COR-L47 (cell line): ENCODE measurements at places on chromosomes 11 and 22.

DNA sequence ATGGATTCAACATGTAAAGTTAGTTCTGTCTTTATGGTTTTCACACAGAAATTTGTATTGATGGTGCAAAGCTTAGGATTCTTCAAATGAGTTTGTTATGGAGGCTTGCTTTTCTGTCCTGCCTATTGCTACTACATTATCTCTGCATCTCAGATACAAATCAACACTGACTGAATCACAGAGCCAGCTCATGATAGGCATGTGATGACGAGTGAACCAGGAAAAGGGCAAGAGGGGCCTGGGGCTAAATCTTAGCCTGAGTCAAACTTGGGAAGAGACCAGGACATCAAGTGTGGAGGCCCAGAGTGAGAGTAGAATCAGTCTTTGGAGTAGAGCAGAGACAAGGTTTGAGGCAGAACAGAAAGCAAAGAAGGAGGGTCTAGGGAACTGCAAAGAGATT is 107.1 kb upstream of the CD44 start:
- no peak for DNase-seq

DNA sequence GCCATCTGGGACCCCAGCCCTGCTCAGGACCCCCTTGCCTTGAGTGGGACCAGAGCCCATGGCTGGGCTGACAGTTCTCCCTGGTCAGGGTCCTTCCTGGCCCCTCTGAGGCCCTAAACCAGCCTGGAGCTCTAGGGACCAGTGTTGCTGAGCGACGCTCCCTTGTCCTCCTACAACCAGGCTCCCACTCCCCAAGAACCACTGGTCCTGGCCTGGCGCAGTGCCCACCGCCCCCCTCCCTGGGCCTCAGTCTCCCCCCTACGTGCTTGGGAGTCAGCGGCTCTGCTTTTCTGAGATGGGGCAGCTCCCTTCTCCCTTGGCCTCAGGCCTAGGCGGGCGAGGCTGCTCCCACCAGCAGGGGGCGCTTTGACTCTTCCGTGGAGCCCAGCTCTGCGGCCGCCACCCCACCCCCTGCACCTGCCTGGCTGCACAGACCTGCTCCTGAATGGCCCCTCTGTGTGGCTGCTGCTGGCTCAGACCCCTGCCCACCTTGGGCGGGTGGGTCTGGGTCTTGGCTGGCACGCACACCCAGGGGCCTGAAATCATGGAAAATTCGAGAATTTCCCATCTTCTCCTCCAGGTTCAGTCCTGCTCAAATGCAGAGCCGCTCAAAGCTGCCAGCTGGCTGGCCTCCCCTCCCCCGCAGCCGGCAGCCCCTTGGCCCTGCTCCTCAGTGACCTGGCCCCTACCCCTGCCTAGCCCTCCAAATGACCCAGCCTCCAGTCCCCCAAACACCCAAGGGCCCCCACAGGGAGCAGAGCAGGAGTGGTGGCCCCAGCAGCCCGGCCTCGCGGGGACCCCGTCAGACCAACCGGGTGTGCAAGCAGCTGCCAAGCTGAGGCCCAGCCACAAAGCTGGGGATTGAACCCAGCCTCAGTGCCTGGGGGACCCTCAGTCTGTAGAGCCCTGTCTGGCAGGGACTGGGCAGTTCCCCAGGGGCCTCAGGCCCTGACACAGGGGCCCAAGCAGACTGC is 9.1 kb downstream of the PRR33 start:
- peak; percentile 75 for DNase-seq

- DNase-seq, result no peak
Observed at GRCh38 chr22:19051381-19052072, 70.7 kb downstream of the DGCR2 start.

DNA sequence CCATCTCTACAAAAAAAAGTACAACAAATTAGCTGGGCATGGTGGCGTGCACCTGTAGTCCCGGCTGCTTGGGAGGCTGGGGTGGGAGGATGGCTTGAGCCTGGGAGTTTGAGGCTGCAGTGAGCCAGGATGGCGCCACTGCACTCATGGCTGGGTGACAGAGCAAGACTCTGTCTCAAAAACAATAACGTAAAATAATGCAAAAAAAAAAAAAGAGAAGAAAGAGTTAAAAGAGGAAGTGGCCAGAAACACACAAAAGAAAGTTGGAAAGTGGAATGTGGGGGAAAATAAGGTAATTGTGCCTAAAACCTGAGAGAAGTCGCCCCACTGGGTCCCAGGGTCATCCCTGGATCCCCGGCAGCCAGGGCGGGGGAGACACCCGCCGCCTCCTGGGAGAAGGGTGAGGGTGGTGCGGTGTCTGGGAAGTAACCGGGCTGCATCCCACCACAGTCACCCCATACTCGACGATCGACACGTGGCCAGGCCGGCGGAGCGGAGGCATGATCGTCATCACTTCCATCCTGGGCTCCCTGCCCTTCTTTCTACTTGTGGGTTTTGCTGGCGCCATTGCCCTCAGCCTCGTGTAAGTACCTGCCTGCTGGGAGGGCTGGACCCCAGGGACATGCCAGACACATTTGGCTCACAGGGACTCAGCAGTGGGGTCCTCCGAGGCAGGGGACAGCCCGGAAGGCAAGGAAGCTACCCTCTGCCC is 8.1 kb downstream of the UPK3A start:
- DNase-seq, result no peak

DNA sequence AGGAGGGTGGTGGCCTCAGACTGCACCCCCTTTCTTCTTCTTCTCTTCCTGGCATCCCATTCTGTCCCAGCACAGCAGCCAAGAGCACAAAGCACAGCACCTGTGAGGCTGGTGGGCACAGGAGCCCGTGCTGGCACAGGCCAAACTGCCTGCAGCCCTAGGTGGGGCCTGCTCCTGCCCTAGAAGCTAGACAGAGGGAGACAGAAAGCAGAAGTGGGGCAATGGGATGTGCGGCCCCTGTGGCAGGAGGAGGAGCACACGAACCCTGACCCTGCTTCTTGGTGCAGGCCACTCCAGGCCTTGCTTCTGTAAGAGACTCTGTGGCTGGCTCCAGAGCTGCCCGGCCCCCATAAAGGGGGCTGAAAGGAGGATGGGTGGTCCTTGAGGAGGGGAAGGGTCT is 3.9 kb upstream of the PTS start:
- no peak for DNase-seq

- no peak for DNase-seq
Observed at GRCh38 chr11:131601586-131601985, 231.2 kb downstream of the NTM start.

DNA sequence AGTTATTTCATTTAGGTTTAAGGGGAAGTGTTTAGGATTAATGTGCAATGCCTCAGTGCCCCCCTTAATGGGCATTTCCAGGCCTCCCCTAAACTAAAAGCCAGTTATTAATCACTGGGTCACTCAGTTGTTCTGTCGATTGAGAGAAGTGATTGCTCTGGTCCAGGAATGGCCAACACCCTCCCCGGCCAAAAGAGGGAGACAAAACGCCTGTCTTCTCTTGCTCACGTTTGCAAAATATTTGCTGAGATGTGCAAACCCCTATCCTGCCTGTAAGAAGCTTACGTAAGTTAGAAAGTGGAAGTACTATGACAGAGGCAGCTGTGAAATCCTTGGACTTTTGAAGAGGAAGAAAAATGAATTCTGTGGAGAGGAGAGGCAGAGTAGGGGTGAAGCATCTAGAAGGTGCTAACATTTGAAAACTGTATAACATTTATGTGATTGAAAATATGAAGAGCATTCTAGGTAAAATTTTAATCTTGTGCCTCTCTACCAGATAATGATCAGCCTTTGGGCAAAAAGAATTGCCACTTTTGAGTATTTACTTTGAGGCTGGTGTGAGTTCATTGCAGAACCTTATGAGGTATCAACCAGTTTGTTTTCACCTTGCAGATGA is 37.7 kb downstream of the NTM start:
- DNase-seq, result no peak

DNA sequence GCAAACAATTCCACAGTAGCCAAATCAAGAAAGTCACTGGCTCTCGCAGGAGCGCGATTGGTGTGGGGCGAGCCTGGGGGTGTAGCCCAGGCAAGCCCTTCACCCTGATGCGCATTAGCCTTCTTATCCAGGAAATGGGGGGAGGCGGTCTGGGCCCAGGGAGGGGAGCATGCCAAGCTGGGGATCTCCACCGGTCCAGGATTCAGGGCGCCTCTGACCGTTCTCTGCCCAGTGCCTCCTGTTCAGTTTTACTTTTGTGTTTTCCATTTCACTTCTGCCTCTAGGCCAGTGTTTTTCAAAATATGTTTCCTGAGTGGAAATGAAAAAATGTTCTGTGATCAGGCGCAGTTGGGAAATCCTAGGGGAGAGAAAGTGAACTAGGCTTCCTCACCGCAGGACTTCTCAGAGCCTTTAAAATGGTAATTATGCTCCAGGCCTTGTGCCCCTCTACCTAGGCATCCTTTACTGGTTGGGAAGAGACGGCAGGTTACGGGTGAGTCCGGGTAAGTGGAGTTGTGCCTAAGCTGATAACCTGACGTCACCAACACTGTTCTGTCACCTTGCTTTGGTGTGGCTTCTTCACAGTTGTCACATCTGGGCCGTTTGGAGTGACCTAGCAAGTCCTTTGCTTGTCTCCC is 18.4 kb downstream of the LRP5 start:
- no peak for DNase-seq

DNA sequence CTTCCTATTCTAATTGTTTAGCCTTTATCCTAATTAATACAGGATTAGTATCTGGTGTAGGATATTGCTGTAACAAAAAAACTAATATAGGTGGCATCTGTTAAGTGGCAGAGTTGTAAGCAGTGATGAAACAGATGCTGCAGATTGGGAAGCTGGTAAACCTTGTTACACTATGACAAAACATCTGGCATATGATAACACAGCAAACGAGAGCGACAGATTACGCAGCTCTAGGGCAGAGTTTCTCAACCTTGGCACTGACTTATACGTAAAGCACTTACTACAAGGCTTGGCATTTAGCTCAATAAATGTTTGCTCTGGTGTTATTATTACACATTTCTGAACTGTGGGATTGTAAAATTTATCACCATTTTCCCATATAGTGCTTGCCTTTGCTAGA is 137.0 kb downstream of the ATG16L2 start:
- DNase-seq, result no peak

DNA sequence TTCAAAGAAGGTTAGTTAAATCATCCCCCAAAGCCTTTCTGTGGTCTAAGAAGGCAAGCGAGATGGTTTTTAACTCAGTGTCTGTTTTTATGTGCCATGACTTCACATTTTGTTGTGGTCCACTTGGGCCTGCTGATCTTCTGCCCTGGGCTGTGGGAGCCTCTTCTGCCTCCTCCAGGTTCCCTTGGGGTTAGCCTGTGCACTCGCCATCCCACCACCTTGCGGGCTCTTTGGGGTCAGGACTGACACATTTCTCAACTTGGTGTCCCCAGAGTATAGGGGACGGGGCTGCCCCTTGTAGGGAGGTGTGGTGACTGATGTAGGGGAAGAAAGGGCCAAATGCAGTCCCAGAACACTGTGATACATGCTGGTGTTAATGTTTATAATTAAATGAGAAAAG is 207.0 kb downstream of the TBC1D22A start:
- DNase-seq, result no peak

DNA sequence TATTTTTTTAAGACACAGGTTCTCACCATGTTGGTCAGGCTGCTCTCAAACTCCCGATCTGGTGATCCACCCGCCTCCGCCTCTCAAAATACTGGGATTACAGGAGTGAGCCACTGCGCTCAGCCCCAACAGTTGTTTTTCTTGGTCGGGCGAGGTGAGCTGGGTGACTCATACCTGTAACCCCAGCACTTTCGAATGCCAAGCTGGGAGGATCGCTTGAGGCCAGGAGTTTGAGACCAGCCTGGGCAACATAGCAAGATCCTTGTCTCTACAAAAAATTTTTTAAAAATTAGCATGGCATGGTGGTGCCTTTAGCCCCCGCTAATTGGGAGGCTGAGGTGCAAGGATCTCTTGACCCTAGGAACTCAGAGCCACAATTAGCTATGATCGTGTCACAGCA is 7.0 kb upstream of the NF2 start:
- no peak for DNase-seq

- no peak for DNase-seq
Observed at GRCh38 chr11:57432714-57433163, 5.8 kb upstream of the SLC43A3 start.

GRCh38 chr11:64859542-64860414 is 15.3 kb upstream of the CDC42BPG start:
- no peak for DNase-seq

DNA sequence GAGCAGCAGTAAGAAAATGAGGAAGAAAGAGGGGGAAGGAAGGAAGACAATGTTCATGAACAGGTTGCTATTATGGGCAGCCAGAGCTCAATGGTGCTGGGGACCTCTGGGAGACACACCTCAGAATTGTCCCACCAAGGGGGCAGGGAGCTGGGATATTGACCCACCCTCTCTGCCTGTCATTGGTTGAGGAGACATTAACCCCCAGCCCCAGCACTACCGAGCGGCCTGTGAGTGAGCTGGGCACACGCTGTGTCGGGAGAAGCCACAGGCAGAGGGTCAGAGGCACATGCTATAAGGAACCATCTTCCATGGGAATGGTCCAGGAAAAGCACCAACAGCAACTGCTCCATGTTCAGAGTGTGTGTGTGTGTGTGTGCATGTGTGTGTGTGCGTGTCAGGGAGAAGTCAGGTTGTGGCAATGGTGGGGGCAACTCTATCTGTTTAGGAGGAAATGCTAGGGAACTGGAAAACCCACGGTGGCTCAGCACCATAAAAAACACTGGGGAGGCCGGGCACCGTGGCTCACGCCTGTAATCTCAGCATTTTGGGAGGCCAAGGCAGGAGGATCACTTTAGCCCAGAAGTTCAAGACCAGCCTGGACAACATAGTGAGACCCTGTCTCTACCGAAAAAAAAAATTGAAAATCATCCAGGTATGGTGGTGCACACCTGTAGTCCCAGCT is 49.2 kb downstream of the CD6 start:
- no peak for DNase-seq
